ENCODE measurements at places on chromosomes 2 and 18. TPM values are rescaled to one million over a fixed set of nuclear protein-coding genes. Genes with fewer than 3 reads are reported as not detected.

- no peak for DNase-seq
Observed at GRCh38 chr2:72934683-72935610, 17.6 kb downstream of the EMX1 start.

- no peak for DNase-seq
Observed at GRCh38 chr2:138223319-138223718, 259.0 kb downstream of the HNMT start.

Gene CYS1
- 21.3 TPM for total RNA-seq

DNA sequence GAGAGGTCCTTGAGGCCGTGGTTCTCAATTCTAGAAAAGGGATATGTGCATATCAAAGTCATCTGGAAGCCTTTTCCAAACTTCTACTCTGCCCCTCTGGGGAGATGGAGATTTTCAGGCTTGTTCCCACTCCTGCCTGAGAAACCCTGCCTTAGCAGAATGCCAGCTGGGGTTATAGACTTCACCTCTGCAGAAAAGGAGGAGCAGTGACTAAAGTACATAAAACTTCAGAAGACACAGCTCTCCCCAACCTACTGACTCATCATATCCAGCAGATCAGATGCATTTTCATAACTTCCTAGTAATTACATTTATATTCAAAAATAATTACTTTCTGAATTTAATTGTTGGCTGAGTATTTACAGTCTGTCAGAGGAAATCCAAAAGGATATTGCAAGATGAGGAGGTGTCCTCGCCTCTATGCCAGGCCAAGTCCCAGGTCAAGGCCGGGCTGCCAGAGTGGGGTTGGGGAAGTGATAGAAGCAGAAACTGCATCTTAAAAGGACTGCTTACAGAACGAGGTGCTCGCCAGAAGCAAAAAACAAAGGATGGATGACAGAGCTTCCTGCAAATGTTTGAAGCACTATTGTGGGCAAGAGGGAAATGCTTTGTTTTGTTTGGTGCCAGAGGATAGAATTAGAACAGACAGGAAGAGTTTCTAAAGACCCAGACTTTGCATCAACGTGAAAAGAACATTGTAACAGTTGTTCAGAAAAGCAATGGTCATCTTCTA, 75.6 kb upstream of the APCDD1 start:
- peak; percentile 33 for DNase-seq

Gene RSAD2
- not detected for total RNA-seq

DNA sequence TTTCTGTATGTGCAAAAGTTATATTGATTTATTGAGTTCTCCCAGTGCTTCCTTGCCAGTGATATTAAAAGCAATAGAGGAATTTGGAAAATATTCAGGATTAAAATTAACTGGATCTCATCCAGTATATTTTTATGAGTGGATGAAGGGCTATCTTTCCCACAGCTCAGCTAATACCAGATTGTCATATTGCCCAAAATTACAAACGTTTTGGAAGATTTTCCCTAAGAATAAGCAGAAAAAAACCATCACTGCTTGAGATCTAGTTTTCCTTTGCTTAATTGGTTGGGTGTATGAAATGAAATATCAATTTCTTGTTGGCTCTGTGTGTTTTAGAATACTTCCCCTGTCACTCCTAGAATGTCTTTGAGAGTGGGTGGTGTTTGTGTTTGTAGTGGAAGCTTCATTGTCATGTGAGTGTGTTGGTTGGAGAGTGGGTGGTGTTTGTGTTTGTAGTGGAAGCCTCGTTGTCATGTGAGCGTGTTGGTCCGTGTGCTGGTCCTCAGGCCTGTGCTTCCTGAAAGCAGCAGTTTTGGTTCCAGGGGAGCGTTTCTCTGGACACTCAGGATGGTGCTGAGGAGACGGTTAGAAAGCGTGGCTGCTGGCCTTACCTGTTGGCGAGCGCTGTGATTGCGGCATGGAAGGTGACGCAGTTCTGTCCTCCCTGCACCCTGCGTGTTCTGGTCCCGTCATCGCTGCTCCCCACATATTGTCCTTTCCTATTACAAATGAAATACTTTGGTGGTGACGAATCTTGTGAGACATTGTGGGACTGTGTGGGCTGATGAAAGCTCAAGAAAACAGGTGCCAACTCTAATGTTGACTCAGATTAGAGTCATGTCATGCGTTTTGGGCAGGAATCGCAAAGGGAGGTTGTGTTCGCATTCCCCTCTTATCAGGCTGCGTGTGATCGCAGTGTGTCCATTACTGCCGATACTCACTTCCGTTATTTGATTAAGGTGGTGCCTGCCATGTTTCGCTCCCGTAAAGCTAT, 12.4 kb downstream of the ASB1 start:
- DNase-seq, result peak; percentile 90

DNA sequence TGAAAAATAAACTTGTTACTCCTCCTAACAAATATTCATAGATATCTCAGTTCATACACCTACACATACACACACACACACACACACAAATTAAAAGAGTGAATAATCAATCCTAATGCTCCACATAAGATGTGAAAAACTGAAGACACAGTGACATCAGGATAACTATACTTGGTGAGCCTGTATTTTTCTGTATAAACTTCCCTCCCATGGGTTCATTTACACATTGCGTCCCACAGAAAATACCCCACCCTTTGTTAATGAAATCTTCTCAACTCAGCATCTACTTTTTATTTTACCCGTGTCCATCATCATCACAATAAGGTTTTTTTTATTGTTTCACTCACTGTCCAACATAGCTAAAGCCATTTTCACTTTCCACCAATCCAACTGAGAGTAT, 60.4 kb downstream of the CD226 start:
- no peak for DNase-seq

DNA sequence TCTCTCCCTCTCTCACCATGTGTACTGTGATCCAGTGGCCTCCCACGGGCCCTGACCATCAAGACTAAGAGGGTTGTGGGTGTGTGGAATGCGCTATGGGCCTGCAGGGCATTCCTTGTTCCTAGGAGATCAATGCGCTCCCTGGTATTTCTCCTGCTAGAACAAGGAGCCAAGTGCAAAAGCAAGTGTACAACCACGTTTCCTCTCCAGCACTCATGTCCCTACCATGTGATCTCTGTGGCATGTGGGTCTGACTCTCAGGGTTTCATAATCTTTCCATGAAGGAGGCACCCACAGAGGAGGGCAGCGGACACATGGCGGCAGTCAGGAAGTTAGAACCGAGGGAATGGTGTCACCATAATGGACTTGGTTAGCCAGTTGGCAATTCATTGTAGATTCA, 91.4 kb downstream of the MAPK4 start:
- DNase-seq, result no peak

Gene DAPL1
- total RNA-seq, result not detected

DNA sequence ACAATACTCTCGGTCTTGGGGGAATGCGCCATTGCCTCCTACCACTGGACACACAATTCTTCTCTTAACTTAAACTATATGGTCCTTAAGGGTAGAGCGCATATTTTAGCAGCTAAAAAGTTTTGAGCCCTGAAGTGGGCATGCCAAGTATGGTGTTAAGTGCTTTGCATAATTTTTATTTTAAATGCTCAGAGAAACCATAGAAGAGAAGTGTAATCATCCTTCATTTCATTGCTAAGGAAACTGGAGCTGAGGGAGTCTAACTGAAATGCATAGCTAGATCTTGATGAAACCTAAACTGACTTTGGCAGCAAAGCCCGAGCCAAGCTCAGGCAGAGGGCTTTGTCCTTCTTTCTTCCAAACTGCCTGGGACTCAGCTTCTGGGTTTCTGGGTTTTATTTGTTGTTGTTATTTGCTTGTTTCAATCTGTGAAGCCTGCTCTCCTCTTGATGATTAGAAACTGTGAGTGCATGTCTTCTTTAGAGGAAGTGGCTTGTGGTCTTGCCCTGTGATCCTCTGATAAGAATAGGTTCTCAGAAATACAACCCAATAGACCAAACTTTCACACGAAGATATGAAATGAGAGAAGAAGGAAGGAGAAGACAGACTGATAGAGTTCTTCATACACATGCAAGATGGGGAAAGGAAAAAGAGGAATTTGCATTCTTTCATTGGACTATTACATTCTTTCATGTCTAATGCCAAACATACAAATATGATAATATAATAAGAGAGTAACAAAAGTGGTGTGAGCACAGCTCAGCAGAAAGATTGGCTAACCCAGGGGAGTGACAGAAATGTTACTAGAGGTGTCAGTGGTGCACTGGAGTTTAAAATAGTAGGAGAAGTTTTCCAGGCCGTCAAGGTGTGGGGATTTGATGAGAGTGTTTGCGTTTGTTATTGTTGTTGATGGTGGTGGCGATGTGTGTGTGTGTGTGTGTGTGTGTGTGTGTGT, 7.5 kb upstream of the RNF144A start:
- DNase-seq, result no peak

DNA sequence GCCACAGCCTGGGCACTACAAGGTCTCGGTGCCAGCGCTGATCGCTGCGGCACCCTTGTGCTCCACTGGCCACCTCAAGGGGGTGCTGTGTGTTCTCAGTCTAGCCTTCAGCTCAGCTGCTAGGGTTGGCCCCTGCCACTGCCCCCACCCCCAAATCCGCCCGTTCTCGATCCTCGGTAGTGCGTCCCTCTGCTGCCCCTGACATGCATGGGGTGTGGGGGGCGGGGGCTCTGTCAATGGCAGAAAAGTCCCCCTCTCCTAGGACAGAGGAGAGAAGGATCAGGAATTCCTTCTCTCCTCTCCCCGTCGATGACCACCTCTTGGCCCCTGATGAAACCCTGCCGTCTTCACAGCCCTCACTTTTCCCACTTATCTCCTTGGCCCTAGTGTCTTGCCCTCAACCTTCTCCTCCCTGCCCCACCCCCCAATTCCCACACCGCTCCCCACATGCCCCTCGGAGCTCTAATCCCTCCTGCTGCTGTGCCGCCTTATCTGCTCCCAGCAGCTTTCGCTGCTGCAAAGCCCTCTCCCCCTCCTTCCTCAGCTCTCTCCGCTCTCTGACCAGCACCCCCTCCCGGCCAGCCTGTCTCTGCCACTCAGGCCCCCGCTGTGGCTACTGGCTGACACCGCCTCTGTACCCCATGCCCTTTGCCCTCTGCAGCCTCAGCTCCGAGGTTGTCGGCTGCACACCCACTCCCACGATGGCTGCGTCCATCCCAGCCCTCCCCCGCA, 4.3 kb upstream of the ASIC4 start:
- peak; percentile 59 for DNase-seq

- no peak for DNase-seq
Observed at GRCh38 chr2:222180619-222181018, 118.2 kb downstream of the PAX3 start.

DNA sequence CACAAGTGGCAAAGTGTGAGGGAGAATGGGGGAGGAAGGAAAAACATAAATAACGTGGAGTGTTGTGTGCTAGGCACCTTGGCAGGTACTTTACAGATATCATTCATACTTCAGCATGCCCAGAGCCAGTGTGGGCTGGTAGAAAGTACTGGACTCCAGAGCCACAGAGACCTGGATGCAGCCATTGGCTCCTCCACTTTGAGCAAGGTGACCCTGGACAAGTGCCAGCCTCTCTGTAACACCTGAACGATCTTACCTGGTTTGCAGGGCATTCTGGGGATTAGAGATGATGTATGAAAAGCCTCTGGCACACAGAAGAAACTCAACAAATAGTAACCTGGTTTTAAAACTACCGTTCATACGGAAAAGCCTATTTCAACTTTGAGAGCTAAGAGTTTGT, 6.3 kb downstream of the LOXHD1 start:
- DNase-seq, result no peak

GRCh38 chr2:99183025-99183424, 2.0 kb downstream of the MRPL30 start:
- no peak for DNase-seq

- no peak for DNase-seq
Observed at GRCh38 chr2:4959219-4959618, 733.0 kb upstream of the SOX11 start.

DNA sequence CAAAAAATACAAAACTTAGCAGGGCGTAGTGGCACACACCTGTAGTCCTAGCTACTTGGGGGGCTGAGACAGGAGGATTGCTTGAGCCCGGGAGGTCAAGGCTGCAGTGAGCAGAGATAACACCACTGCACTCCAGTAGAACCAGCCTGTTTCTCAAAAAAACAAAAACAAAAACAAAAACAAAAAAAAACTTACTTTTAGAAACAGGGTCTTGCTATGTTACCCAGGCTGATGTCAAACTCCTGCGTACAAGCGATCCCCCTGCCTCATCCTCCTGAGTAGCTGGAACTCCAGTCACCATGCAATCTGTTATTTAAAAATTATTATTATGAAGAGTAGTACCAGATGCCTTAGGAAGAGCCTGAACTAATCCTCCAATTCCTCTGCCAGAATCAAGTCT, 35.0 kb upstream of the GLI2 start:
- DNase-seq, result no peak
